ENCODE measurements at places on chromosomes 7 and 10.

DNA sequence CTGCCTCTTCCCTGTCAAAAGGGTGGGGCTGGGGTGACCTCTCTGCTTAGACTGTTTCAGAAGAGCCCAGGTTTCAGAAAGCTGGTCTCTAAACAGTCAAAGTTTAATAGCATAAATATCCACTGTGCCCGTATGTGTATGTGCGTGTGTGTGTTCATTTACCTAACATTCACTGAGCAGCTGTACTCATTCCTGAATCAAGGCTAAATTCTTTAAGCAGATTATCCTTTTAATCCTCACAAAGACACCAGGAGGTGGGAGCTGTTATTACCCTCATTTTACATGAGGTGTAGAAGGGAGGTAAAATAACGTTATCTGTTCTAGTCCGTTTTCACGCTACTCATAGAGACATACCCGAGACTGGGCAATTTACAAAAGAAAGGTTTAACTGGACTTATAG is 72.2 kb downstream of the RSU1 start:
- DNase-seq, result no peak

- DNase-seq, result no peak
Measured at GRCh38 chr7:50645186-50645585, 80.0 kb upstream of the DDC start.

- no peak for DNase-seq
Measured at GRCh38 chr10:89171996-89172395, 35.1 kb downstream of the CH25H start.

DNA sequence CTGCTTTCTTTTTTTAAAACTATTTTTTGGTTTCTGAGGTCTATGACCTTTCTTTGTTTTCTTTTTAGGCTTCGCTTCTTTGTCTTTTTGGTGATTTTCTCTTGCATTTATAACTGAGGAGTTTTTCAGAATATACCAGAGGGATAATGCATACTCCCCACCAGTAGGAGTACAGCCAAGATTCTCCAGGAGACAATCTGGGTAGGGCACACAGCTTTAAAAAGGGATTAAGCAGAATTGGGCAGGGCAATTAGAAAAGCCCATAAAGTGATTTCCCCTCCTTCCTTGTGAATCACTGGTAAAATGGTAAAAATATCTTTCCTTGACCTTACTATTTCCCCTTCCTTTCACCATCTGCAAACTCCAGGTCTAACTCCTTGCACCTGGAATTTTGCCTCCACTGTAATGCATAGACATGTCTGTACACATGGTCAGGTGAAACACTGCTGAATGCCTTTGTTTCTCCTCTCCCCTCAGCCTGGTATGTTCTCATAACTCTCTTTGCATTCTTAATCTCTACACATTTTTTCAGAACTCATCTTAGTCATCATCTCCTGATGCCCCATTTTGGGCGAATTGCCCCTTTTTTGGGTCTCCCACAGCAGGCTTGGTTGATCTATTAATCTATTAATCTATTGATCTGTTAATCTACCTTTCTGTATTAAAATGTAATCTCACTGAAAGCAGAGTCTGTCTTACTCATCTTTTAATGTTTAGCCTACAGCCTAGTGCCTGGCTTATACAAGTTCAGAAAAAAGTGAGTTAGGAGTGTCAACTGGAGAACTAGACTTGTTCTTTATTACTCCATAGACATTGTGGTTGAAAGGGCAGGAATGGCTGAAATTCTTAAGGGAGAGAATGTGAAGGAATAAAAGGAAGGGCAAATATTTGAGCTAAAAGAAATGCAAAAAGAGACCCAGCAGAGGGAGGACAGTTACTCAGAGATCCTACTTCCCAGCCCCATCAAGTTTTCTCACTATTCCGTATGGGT is 64.6 kb downstream of the MDFIC start:
- DNase-seq, result no peak

- DNase-seq, result peak; percentile 84
Measured at GRCh38 chr7:37916673-37917660, at the start of gene SFRP4. Gene SFRP4, minus strand, starts transcription at chr7:37916817. Its CDS starts 280 bp downstream, at chr7:37916537.

GRCh38 chr10:86019141-86019540 is 347.5 kb downstream of the GRID1 start:
- no peak for DNase-seq

DNA sequence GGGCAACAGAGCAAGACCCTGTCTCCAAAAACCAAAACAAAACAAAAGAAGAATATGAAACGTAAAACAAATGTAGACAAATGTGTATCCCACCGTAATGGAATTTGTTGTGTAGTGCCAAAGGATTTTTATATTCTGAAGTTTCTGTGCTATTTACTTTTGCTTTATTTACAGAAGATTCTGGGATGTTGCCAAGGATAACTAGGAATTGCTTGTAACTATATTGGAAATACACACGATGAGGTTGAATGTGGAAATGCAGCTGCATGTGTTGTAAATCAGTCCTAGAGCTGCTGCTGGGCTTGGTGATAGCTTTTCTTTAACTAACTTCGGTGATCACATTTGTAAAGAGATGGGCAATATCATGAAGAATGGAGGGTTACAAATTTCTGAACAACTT is 39.5 kb downstream of the GALNT17 start:
- DNase-seq, result no peak

DNA sequence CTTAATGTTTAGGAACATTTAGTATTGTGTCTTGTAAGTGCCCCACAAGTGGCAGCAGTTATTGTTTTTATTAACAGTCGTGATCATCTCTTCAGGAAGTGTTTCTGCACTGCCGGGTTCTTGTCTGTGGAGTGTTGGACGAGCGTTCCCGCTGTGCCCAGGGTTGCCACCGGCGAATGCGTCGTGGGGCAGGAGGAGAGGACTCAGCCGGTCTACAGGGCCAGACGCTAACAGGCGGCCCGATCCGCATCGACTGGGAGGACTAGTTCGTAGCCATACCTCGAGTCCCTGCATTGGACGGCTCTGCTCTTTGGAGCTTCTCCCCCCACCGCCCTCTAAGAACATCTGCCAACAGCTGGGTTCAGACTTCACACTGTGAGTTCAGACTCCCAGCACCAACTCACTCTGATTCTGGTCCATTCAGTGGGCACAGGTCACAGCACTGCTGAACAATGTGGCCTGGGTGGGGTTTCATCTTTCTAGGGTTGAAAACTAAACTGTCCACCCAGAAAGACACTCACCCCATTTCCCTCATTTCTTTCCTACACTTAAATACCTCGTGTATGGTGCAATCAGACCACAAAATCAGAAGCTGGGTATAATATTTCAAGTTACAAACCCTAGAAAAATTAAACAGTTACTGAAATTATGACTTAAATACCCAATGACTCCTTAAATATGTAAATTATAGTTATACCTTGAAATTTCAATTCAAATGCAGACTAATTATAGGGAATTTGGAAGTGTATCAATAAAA is 22.2 kb downstream of the PLA2G12B start:
- DNase-seq, result no peak

- DNase-seq, result peak; percentile 60
Measured at GRCh38 chr7:66505531-66506451, 122.9 kb upstream of the KCTD7 start.
